ENCODE measurements at places on chromosomes 12 and 14. TPM values are rescaled to one million over a fixed set of nuclear protein-coding genes. Genes with fewer than 3 reads are reported as not detected.

DNA sequence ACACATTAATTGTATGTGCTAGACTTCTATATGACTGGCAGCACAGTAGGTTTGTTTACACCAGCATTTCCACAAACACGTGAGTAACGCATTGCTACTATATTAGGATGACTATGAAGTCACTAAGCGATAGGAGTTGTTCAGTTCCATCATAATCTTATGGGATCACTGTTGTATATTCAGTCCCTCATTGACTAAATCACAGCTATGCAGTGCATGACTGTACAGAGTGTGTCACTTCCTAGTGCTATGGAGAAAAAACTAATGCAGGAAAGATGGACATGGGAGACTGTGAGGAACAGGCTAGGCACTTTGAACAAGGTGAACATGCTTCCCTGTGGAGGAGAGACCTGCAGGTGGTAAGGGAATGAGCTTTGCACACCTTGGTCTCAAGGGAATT lies 259.8 kb downstream of the NUAK1 start:
- H3K27me3 ChIP-seq = no peaks in the 10 kb centered on the region
- no peak overlapping the region for H3K4me3 ChIP-seq

Gene PRB2
- not detected for total RNA-seq

GRCh38 chr14:54807428-54807827 lies 95.2 kb downstream of the GCH1 start:
- no peaks in the 10 kb centered on the region for H3K27me3 ChIP-seq
- H3K4me3 ChIP-seq = no peak overlapping the region
- no peak overlapping the region for H3K27ac ChIP-seq
- no peaks in the 10 kb centered on the region for H3K36me3 ChIP-seq

Gene ACIN1
- 98.3 TPM for total RNA-seq

DNA sequence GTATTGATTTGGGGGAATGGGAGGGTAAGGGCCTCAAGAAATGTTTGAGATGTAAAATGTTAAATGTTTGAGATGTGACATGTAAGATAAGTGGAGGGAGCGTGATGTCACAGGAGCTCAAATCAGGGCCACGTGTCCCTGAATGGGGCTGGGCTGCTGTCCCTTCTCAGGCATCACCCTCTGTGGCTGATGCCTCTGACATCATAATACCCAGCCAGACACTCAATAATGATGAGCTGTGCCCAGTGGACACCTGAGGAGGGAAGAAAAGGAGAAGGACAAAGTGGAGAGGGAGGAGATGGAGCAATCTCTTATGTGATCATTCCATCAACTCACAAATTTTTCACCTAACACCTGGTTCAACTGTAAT lies 120.8 kb downstream of the SAMD4A start:
- DNase-seq = no peak
- H3K36me3 ChIP-seq = no peaks in the 10 kb centered on the region
- H3K4me1 ChIP-seq = peaks cover 80% of the 10 kb centered on the region
- peak overlapping the region; percentile 81 for H3K27ac ChIP-seq
- H3K27me3 ChIP-seq = no peaks in the 10 kb centered on the region

DNA sequence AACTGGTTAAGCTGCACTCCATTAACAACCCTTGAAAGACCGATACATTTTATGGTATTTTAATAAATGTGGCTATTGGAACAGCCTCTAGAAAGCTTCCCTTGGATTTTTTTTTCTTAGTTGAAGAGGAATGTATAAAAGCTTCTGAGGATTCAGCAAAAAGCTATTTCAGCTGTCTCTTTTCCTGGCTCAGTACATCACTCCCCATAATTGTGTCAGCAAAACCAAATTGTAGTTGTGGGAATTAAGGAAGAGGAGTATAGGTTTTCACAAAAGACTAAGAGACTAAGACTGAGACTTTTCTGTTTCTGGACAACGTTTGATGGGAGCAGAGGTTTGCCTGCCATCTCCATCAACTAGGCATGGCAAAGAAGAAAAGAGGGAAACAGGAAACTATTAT lies 106.5 kb downstream of the C12orf50 start:
- H3K27me3 ChIP-seq = no peaks in the 10 kb centered on the region
- no peak for DNase-seq
- no peak overlapping the region for H3K4me3 ChIP-seq
- H3K4me1 ChIP-seq = no peaks in the 10 kb centered on the region

DNA sequence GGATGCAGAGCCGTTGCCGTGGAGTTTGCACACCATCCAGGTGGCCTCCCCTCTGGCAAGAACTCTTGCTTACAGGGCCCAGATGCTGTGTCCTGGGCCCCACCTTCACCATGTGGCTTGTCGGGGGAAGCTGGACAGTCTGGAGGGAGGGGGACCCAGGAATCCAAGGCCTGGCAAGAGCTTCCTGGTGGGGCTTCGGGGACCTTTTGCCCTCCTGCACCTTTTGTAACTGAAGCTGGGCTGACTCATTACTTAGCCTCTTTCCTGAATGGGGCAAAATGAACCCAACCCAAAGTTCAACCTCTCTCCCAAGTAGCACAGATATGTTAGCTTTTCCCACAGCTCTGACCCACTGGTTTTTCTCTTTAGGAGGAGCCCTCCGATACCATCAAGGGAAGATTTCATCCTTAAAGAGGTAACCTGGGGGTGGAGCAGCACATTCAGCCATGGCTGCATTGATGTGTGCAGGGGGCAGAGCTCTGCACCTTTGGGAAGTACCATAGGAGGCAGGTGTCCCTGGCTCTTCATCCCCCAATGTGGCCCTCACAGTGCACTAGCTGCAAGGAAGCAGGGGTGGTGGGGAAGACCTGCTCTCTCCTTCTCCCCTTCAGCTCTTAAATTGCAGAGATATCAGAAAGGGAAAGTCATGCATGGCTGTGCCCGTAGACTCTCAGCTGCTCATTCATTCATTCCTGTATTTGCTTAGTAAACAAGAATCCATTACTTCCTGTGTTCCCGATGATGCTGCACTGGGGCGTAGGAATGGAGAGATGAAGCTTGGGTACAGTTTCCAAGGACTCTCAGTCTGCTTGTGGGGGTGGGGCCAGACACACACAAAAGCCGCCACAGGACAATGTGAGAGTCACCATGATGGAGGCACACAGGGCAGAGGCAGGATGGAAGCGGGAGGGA lies 13.0 kb downstream of the MVK start:
- no peak overlapping the region for H3K27ac ChIP-seq
- H3K27me3 ChIP-seq = no peaks in the 10 kb centered on the region
- H3K4me3 ChIP-seq = no peak overlapping the region
- no peaks in the 10 kb centered on the region for H3K4me1 ChIP-seq
- H3K36me3 ChIP-seq = peaks cover 46% of the 10 kb centered on the region

DNA sequence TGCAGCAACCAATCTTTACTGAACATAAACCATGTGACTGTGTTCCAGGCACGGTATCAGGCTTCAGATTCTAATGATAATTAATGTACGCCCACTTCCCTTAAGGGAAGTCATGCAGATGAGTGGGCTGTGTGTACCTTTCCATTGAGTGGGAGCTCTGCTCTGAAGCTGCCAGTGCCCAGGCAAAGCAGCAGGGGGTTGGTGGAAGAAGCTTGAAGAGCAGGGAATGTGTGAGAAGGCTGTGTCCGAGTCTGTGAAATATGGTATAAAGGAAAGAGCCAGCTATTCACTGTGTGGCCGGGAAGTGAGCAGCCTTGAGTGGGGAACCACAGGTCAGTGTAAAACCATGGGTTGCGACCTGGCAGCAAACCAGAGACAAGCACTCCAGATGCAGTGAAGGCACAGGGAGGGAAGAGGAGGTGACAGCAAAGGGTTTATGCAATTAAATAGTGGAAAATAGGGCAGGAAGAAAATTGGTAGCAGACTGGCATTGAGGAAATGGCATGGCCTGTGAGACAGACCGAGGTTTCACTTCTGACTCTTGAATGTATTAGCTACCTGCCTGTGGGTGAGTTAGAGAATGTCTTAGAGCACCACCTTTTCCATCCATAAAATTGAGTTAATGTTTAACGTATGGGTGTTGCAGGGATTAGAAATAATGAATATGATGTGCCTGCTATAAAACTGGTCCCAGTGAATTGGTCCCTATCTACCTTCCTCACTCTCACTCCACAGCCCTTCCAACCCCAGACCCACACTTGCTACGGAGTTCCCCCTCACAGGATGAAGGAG lies 116.4 kb downstream of the NTF3 start:
- H3K27ac ChIP-seq = no peak overlapping the region
- no peaks in the 10 kb centered on the region for H3K4me1 ChIP-seq
- no peak overlapping the region for H3K4me3 ChIP-seq
- no peaks in the 10 kb centered on the region for H3K27me3 ChIP-seq
- H3K36me3 ChIP-seq = no peaks in the 10 kb centered on the region

DNA sequence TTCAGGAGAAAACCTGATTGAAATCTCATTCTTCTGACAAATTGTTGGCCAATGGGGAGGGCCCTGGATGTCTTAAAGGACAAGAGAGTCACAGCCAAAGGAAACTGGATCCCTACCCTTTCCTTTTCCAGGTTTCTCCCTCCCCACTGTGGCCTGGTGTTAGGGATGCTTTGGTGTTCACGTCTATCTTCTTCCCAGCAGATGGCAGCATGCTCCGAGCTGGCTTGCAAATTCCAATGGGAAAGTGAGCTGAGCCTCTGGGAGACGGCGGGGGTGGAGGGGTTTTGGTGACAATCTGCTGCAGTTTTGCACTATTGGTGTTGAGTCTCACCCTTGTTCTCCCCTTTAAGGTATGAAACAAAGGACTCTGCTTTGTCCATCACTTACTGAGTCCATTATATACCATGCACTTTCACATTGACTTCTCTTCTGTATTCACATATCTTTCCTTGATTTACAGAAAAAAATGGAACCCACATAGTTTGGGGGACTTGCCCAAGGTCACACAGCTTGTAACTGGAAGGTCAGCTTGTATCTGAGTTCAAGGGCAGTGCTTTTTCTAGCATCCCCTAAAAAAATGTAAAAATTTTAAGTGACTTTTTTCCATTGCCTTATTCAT lies 39.3 kb downstream of the CCDC177 start:
- no peak overlapping the region for H3K27ac ChIP-seq
- H3K4me1 ChIP-seq = peaks cover 4% of the 10 kb centered on the region
- no peak overlapping the region for H3K4me3 ChIP-seq
- H3K27me3 ChIP-seq = no peaks in the 10 kb centered on the region
- DNase-seq = no peak

DNA sequence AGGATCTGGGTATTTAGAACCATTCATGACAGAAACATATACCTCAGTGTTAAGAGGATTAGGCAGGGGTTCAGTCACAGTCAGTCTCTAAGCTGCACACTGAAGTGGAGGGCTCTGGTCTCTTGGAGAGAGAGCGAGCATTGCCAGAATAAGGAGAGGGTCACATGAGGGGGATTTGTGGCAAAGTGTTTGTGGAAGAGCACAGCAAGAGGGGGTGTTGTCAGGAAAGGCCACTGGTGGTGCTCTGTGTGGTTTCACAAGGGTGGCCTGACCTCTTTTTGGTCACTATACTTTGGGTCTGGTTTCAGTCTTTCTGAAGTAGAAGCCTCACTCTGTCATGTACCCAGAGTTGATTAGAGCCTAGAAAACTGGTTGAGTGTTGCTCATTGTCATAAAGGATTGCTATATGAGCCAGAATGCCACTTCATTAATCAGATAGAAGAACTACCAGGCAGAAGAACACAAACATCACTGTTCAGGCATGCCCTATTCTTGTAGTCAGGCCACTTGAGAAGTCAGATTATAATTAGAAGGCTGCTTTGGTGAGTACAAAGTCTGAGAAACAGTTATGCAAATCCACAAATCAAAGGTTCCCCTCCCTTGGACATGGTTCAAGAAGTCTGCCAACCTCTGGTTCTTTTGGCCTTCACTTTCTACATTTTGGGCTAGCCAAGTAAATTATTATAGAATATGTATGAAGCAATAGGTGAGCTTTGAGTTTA lies 8.4 kb downstream of the TMEM19 start:
- no peak overlapping the region for H3K27ac ChIP-seq
- H3K36me3 ChIP-seq = peaks cover 24% of the 10 kb centered on the region
- peaks cover 2% of the 10 kb centered on the region for H3K4me1 ChIP-seq

GRCh38 chr14:23057757-23058653 lies 685 bp upstream of the CDH24 start:
- peaks cover 45% of the 10 kb centered on the region for H3K36me3 ChIP-seq
- H3K4me3 ChIP-seq = peak overlapping the region; percentile 77
- H3K27ac ChIP-seq = peak overlapping the region; percentile 73
- peaks cover 47% of the 10 kb centered on the region for H3K4me1 ChIP-seq
- DNase-seq = peak; percentile 96

- no peak for DNase-seq
- H3K4me1 ChIP-seq = peaks cover 94% of the 10 kb centered on the region
- H3K4me3 ChIP-seq = no peak overlapping the region
- H3K27ac ChIP-seq = peak overlapping the region; percentile 46
- H3K36me3 ChIP-seq = no peaks in the 10 kb centered on the region
These were observed 14.1 kb downstream of the CCDC85C start for GRCh38 chr14:99589651-99590530.

Gene REP15
- 1.2 TPM for total RNA-seq

GRCh38 chr14:35482994-35483515 lies 50.9 kb upstream of the INSM2 start:
- H3K27me3 ChIP-seq = no peaks in the 10 kb centered on the region
- DNase-seq = no peak
- H3K4me3 ChIP-seq = no peak overlapping the region
- H3K4me1 ChIP-seq = no peaks in the 10 kb centered on the region
- H3K27ac ChIP-seq = no peak overlapping the region
- H3K36me3 ChIP-seq = no peaks in the 10 kb centered on the region

GRCh38 chr12:114726092-114726710 lies 42.2 kb upstream of the TBX3 start:
- H3K36me3 ChIP-seq = no peaks in the 10 kb centered on the region
- no peaks in the 10 kb centered on the region for H3K4me1 ChIP-seq
- H3K4me3 ChIP-seq = no peak overlapping the region
- no peaks in the 10 kb centered on the region for H3K27me3 ChIP-seq

DNA sequence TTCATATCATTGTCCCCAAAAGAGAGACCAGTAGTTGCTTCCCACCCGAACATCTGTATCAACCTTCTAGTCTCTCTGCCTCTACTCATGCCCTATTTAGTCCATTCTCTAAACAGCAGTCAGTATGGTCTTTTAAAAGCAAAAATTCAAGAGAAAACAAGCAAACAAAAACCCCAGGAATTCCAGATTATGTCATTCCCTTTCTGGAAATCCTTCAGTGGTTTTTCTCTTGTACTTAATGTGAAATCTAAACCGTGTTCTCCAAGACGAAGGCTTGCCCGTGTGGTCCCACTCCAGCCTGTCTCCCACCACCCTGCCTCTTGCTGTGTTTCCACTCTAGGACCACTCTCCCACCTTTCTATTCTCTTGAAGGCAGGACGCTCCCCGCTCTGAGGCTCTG lies 90.8 kb downstream of the TMEM30B start:
- H3K4me3 ChIP-seq = no peak overlapping the region
- no peaks in the 10 kb centered on the region for H3K36me3 ChIP-seq
- DNase-seq = no peak
- no peaks in the 10 kb centered on the region for H3K27me3 ChIP-seq
- no peak overlapping the region for H3K27ac ChIP-seq

DNA sequence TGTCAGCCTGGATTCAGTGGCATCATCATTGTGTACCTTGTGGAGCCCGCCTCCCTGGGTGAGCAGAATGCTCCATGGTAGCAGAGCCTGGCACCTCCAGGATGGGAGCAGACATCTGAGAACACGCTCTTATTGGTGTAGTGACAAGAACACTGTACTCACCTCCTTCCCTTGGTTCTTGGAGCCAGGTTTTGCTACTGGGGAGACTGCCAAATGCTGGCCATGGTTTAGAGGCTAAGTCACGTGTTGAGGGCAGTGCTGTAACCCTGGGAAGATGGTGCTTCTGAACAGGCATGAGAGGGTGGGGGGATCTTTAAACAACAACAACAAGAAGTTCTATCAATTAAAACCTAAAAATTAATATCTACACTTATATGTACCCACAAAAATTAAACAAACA lies 47.6 kb upstream of the ASPG start:
- DNase-seq = no peak
- H3K27me3 ChIP-seq = no peaks in the 10 kb centered on the region
- no peaks in the 10 kb centered on the region for H3K36me3 ChIP-seq
- H3K27ac ChIP-seq = no peak overlapping the region
